Breast epithelium (tissue), 4 donors: ENCODE measurements at places on chromosomes 3 and 15. TPM values are rescaled to one million over a fixed set of nuclear protein-coding genes. Genes with fewer than 3 reads are reported as not detected.
A peak's percentile ranks its signal among the peaks of the same experiment; 100 is the strongest.

DNA sequence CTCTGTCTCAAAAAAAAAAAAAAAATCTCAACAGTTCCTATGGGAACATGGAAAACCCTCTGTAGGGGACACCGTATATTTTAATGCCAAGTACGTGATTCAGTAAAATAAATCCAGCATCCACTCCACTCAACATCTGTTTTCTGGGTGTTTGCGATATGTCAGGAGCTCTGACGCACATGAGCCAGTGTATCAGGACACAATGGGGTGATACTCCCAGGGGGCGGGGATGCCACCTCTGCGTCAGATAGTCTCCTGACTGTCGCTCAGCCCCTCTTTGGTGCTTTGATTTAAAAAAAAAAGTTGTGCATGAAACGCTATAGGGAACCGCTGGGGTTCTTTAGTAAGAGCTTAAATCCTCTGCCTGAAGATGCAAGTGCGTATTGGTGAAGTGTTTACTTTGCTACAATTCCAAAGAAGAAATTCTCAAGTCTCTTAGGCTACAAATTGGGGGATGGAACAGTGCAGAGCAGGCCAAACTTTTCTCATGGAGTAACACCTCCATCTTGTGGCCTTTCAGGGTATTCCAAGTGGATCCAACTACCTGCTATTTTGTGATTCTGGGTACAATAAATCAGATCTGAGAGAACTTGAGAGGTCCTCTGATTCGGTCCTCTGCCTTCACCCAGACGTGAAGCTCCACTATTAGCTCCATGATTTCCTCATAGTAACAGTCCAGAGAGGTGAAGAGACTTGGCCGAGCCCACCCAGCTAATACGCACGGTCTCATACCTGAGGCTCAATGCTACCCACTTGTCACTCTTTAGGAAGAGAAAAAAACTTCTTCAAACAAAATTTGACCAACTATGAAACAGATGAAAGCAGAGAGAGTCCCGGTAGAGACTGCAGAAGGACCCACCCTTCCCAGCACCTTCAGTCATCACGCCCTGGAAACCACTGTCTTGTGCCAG lies 9.3 kb upstream of the NR2E3 start:
- DNase-seq, result peak; percentile 29

GRCh38 chr15:31131853-31132375 lies 30.4 kb upstream of the TRPM1 start:
- no peak for DNase-seq

- no peak for DNase-seq
Observed at GRCh38 chr15:60835974-60836373, 357.0 kb upstream of the ICE2 start.

DNA sequence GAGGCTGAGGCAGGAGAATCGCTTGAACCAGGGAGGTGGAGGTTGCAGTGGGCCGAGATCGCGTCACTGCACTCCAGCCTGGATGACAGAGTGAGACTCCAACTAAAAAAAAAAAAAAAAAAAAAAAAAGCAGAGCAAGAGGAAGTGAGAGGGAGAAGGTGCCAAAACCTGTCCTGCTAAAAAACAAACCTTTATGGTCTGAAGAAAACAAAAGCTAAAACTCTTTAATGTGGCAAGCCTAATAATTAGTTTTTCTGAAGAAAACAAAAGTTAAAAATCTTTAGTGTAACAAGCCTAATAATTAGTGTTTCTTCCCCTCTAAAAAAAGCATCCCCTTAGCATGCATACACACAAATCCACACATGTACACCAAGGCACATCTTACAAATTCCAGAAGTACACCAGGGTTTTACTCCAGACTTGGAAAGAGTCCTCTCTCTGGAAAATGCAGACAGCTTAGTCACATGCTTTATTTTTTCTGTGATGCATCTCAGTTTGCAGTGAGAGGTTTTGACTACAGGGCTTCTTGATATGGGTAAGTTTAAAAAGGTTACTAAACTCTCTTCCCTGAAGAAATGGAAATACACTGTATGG lies 65.9 kb downstream of the HACD2 start:
- DNase-seq, result no peak

DNA sequence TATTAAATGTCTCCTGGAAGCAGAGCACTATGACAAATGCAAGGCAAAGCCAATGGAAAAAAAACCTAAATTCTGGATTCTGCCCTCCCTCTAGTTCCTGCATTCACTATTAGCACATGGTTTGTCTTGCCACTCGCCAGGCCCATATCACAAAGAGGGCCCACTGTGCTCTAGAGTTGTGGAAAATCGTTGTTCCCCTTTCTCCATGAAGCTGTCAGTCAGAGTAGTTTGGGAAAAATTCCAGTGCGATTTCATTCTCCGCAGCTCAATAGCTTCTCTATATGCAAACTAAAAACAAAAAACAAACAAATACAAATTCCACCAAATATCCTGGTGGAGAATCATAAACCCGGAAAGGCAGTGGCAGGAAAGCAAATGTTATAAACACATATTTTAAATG lies 77.3 kb downstream of the RORA start:
- no peak for DNase-seq

DNA sequence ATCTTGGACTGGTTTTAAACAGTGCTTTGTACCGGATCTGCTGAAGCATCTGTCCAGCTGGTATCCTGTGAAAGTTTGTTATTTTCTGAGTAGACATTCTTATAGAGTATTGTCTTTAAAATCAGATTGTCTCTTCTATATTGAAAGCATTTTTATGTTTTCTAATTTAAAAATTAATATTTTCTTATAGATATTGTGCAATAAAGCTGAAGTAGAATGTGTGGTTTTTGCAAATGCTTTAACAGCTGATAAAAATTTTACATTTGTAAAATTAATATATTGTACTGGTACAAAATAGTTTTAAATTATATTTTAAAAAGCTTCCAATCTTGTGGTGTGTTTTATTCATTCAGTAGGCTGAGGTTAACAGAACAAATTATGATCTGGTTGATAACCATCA lies 31.9 kb downstream of the SGO1 start:
- DNase-seq, result no peak

DNA sequence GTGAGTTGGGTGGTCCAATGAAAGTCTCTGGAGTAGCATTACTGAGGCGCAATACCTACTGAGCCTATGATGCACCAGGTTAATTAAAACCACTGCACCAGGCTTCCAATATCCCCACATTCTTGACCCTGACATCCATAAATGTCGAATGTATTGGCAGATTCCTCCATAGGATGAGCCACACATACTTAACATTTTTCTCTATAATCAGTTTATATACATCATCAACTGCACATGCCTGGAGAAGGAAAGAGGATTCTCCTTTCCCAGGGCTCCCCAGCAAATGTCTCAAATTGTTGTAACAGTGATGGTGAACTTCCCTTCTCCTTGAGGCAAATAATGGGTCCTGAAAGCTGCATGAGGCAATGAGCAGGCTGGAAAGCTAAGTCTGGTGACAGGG lies 82.3 kb upstream of the LPP start:
- no peak for DNase-seq

GRCh38 chr3:69329892-69330291 lies 56.0 kb downstream of the FRMD4B start:
- DNase-seq, result no peak

DNA sequence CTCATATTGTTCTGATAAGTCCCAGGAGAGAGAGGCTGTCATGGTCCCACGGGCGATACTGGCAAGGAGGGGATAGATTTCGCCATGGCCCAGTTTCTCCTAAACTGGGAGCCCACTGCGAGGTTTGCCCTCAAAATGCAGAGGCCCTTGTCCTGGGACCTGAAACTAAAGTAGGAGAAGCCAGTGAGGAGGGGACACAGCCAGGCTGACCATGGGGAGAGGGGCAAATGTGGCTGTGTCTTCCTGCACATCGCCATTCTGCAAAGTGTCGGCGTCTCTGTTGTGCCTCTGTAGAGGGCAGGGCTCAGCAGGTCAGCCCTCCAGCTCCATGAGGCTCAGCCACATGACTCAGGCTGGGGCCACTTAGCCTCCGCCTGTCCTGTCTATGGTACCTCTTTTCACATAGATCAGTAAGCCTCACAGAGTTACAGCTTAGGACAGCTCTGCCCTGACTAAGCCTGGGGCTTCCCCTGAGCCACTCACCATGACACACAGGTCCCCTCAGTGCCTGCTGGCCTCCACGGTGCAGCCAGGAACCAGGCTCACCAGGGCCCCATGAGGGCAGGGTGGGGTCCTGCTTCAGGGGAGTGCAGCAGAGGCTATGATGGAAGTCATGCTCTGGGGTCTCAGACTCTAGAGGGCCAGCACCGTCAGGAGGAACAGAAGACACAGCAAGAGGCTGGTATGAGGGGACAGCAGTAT lies 28.6 kb upstream of the PLXNA1 start:
- no peak for DNase-seq

- DNase-seq, result no peak
Observed at GRCh38 chr15:47951781-47952180, 169.0 kb upstream of the SLC24A5 start.

GRCh38 chr3:158560979-158561378 lies 10.0 kb upstream of the MLF1 start:
- no peak for DNase-seq

DNA sequence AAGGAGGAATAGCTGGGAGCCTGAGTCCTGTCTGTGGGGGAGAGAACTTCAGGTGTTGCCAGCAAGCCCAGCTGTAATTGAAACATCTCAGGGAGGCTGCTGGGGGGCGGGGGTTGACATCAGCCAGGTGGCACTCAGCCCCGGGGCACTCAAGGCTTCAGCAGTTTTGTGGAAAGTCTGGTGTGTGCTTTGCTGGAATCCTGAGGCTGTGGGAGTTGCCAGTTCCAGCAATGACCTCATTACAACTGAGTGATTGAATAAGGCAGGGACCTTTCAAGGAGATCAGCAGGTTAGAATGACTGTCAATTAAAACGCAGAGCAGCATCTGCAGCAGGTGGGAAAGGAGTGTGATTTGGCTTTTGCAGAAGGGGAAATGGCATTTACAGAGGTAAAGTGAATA lies 75.7 kb downstream of the FAM43A start:
- DNase-seq, result peak; percentile 69

DNA sequence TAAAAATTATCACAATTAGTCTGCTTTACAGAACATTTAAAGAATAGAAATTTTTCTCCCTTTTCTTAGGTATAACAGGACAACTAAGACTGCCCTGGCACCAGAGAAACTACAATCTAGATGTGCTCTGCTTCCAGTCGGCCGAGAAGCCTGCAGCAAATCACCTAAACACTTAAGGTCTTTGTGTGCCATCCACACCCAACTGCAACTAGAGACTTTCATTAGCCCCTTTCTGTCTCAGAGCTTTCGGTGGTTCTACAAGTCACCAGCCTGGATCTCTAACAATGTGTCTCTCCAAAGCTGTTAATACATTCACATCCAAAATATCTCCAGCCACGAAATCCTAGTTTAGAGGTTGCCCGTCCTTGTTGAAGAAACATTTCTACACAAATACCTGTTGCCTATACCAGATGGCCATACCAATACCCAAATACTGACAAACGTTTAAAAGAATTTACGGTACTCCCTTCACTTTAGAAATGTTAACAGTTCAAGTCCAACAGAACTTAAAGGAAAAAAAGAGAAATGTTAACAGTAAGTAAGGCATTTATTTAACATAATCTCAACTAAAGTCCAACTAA lies 6.7 kb downstream of the PRC1 start:
- no peak for DNase-seq

Gene SV2B
- 4.9 TPM for total RNA-seq

Gene GHRL
- 1.0 TPM for total RNA-seq

Gene SLC30A4
- total RNA-seq, result 5.6 TPM

Gene POTEB2
- total RNA-seq, result not detected

Gene DVL3
- 35.7 TPM for total RNA-seq

Gene TTC23
- total RNA-seq, result 19.2 TPM

Gene DET1
- total RNA-seq, result 7.2 TPM
